CD4-positive, alpha-beta T cell treated with Interleukin-6 at 100 ng/mL for 8 hours (primary cell): ENCODE measurements at places on chromosomes 4 and X.

- DNase-seq: no peak
Observed at GRCh38 chr4:56959100-56959499, 18.3 kb downstream of the NOA1 start.

- no peak for DNase-seq
Observed at GRCh38 chrX:13159886-13160285, 115.5 kb upstream of the FAM9C start.

GRCh38 chr4:99654361-99654761 lies 3.3 kb downstream of the C4orf54 start:
- no peak for DNase-seq

GRCh38 chrX:109857584-109858228 lies 124.6 kb upstream of the ACSL4 start:
- no peak for DNase-seq

GRCh38 chrX:110318664-110318968 lies 731 bp upstream of the AMMECR1 start:
- no peak for DNase-seq

- no peak for DNase-seq
Observed at GRCh38 chr4:104395168-104395614, 99.5 kb downstream of the CXXC4 start.

DNA sequence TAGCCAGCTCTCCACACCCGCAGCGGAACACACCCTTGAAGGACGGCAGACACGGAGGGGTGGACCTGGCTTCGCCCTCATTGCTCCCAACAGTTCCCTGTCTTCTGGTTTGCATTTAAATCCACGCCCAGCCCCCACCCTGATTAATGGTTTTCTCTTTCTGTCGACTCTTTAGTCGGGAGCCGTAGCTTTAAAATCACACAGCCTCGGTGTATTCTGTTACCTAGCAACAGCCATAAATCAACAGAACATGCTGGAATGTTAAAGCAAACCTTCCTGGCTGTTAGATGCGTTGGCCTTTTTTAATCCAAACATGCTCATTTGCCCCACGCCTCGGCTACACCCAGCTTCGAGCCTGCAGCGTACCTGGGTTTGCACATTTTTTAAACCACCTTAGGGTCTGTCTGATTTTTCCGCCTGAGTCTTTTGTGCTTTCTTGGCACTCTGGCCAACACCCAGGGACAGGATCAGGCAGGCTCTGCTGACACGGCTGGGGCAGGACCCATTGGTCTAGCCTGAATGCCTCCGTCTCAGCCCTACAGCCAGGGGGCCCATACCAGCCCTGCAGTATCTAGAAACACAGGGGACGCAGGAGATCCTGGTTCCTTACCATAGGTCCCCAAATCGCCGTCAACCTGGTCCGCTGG lies 21.4 kb upstream of the PPP2R2C start:
- no peak for DNase-seq

- no peak for DNase-seq
Observed at GRCh38 chr4:94791701-94792100, 33.9 kb downstream of the BMPR1B start.

GRCh38 chr4:146123231-146123630 lies 52.3 kb upstream of the LSM6 start:
- DNase-seq: no peak

GRCh38 chr4:69974631-69975030 lies 9.1 kb upstream of the CSN2 start:
- no peak for DNase-seq

- no peak for DNase-seq
Observed at GRCh38 chrX:83916525-83916924, 55.6 kb downstream of the CYLC1 start.

GRCh38 chr4:93775551-93775950 lies 53.0 kb upstream of the ATOH1 start:
- DNase-seq: no peak

DNA sequence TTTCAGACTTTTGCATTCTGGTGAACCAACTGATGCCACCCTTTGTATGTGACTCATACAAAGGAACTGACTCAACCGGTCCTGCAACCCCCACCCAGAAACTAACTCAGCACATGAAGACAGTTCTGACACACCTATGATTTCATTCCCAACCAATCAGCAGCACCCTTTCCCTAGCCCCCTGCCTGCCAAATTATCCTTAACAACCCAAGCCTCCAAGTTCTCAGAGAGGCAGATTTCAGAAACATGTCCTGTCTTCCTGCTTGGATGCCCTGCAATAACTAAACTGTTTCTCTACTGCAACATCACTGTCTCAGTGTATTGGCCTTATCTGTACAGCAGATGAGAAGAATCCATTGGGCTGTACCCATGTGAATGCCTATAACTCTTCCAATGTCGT lies 284.7 kb downstream of the CAMK2D start:
- DNase-seq: no peak

GRCh38 chr4:136424052-136424451 lies 1108.2 kb downstream of the PCDH18 start:
- DNase-seq: no peak

GRCh38 chrX:73842541-73843234 lies 279.7 kb downstream of the CHIC1 start:
- no peak for DNase-seq

- peak; percentile 19 for DNase-seq
Observed at GRCh38 chrX:24153178-24153795, 3.8 kb downstream of the ZFX start.

GRCh38 chr4:78949735-78950134 lies 10.5 kb upstream of the PAQR3 start:
- no peak for DNase-seq

DNA sequence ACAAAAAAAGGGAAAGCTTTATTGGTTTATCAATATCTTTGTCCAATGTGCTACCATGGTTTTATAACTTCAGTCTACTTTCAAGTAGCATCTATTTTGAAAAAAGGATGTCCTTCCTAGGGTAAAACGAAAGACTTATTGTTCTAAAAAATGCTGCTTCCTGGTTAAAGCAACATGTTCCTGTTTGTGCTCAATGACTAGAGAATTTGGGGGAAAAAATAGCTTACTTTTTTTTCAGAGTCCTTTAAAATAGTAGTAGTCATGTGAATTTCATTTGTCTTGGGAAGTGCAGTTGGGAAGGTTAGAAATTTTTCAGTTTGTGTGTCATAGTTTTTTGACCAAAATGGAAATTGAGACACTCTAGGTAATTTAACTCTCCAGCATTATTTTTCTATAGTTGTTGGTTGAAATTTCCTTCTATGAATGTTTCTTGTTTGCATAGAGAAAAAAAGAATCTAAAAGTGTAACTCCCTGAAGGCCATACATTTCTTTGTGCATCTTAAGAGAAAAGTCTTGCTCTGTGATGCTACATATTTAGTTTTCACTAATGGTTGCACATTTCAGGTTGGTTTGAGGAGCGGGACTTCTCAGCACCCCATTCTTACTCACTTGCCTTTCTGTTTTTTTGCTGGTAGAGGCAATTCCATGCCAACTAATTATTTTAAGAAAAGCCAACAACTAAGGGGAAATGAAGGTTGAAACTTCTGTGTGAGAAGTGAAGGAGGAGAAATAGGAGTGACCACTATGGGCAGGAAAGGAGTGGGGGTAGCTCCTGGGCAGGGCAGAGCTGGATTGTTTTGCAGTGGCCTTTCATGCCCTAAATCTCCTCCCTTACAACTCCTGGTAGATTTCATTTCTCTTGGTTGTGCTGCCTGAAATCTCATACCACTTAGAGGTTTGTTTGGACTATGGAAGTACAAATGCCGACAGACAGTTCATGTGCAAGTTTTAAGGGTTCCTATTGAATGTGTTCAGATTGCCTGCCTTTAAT lies 76.4 kb downstream of the RAPGEF2 start:
- no peak for DNase-seq

GRCh38 chr4:26218677-26219605 lies 101.9 kb upstream of the RBPJ start:
- no peak for DNase-seq

DNA sequence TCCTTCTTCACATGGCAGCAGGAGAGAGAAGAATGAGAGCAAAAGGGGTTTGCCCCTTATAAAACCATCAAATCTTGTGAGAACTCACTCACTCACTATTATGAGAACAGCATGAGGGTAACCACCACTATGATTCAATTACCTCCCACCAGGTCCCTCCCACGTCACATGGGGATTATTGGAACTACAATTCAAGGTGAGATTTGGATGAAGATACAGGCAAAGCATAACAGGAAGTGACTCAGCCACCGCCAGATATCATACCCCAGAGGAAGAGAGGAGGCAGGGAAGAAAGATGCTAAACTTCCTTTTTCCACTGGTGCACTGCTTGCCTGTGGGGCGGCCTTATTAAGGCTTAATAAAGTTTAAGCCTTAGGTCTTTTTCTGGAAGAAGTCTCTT lies 766.1 kb downstream of the KCTD8 start:
- no peak for DNase-seq

DNA sequence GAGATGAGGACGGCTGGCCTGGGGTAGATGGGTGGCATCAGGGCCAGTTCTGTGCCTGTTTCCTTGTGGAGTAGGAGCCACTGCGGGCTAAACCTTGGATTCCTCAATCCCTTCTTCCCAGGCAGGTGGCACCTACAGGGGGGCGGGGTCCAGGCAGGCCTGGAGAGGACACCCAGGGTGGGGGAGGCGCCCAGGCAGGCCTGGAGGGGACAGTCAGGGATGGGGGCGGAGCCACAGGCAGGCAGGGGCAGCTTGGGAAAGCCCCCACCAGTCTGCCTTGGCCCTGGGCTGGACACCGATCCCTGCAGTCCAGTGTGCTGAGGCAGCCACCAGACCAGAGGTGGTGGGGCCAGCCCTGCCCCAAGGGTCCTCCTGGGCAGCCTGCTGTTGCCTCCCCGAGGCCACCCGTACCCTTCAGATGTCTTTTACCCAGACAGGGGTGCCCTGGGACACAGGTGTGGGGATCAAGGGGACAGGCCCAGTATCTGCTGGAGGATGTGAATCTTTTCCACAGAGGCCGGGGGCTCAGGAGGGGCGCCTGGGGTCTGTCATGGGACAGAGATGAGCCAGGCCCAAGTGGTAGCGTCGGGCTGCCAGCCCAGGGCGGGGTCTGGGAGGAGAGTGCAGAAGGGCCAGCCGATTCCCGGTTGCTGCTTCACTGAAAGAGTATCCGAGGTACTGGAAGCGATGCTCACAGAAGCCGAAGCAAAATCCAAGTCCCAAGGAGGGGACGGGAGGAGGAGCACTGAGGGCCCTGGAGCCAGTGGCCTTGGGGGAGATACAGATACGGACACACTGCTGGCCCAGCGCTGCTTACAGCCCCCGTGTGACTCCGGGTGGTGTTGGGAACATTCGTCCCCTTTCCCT lies 34.5 kb downstream of the LRPAP1 start:
- DNase-seq: no peak

DNA sequence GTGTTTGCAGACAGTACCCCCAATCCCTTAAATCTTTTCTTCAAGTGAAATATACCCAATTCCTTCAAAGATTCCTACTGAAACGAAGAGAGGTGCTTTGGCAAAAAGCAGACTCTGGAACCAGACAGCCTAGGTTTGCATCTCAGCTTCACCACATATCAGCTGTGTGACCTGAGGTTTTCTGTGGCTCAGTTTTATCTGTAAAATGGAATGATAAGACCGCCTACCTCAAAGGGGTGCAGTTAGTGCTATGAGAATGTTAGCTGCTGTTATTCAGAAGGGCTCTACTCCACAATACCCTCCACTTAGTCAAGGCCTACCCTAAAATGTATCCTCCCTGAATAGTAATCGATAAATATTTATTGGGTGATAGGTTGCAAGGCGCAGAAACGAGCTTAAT lies 664 bp downstream of the PIR start:
- DNase-seq: no peak

GRCh38 chrX:40175511-40176350 lies 78.0 kb upstream of the BCOR start:
- peak; percentile 86 for DNase-seq

GRCh38 chr4:105067431-105067830 lies 79.2 kb upstream of the TET2 start:
- DNase-seq: no peak

DNA sequence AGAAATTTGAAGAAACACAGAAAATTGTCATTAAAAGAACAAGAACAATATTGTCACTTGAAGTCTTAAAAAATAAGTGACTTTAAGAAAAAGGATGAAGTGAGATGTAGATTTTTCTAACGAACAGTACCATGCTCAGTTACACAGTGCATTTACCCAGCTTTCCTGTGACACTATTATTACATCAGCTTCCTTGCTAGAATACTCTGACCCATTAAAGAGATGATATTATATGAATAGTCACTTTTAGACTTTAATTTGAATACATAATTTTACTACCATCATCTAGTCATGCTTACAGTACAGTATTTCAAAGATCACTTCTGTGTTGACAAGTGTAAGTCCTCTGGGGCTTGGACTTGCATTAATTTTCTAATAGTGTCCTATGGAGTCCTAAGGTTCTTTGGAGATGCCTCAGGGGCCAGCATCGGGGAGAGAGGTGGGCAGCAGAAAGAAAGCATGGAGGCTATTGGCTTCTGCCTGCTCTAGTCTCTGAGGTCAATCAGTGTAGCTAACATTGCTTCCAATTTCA lies 10.7 kb downstream of the COL25A1 start:
- DNase-seq: no peak

- DNase-seq: no peak
Observed at GRCh38 chr4:30840571-30840970, 120.4 kb downstream of the PCDH7 start.

DNA sequence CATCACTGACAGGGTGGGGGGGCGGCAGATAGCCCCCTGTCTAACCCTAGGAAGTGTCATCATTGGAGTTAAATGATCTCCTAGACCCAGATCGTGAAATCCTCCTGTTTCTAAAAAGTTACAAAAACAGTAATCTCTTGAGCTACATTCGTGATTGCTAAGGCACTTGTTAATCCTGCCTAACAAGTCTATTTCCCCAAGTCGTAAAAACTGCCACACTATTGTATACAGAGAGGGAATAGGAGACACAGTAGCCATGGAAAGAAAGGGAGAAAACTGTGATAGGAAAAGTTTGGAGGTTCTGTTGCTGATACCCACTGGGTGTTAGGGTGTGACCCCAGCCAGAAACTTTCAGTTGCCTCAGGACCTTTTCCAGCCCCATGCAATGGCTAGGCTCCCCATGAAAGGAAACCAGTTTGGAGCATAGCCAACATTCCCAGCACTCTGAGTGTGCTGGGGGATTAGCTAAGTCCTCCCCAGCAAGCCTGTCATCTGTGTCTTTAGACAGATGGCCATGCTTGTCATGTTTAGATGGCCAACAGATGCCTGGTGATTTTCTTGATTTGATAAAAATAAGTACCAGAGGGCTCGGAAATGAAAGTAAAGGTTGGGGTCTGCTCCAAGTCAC lies 63.3 kb upstream of the ANXA10 start:
- no peak for DNase-seq

- DNase-seq: no peak
Observed at GRCh38 chrX:142503967-142504643, 299.0 kb upstream of the MAGEC2 start.

GRCh38 chrX:2489446-2490445 lies 11.0 kb downstream of the DHRSX start:
- no peak for DNase-seq

- DNase-seq: no peak
Observed at GRCh38 chr4:89284020-89284424, 23.6 kb downstream of the GPRIN3 start.

- DNase-seq: peak; percentile 1
Observed at GRCh38 chr4:118034053-118034785, at the start of gene NDST3. TSS of gene NDST3 (plus strand) at chr4:118034486. CDS start at chr4:118053911, 19,425 bp downstream.
